Hippocampal formation (tissue), 2 donors: ENCODE measurements at places on chromosomes 12 and 14.

DNA sequence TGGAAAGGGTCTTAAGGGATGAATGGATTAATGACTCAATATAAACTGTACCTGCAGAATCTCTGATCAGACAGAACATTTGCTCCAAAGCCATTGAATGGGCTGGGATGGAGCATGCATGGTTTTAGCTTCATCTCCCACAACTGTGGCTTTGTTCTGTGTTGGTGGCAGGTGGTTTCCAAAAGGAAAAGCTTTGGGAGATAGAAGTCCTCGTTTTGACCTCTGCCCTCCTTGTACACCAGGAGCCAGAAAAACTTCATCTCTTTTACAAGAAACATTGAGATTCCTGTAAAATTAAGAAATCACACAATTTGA is 39.5 kb downstream of the GPR65 start:
- DNase-seq: no peak

GRCh38 chr12:124425667-124426066 is 130.8 kb downstream of the RFLNA start:
- DNase-seq: no peak

GRCh38 chr12:12008232-12008850 is 62.4 kb upstream of the BCL2L14 start:
- DNase-seq: no peak

DNA sequence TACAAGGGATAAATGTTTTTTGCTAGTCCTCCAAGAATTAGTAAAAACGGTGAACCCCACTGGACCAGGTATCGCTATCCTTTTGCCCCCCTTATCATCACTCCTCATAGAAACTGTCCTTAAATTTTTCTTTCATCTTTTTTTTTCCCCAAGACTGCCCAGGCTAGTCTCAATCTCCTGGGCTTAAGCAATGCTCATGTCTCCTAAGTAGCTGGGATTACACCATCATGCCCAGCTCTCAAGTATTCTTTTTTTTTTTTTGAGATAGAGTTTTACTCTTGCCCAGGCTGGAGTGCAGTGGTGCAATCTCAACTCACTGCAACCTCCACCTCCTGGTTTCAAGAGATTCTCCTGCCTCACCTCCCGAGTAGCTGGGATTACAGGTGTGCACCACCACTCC is 9.7 kb downstream of the IRF2BPL start:
- no peak for DNase-seq

- DNase-seq: no peak
Measured at GRCh38 chr14:103891667-103892215, 36.5 kb upstream of the TDRD9 start.

DNA sequence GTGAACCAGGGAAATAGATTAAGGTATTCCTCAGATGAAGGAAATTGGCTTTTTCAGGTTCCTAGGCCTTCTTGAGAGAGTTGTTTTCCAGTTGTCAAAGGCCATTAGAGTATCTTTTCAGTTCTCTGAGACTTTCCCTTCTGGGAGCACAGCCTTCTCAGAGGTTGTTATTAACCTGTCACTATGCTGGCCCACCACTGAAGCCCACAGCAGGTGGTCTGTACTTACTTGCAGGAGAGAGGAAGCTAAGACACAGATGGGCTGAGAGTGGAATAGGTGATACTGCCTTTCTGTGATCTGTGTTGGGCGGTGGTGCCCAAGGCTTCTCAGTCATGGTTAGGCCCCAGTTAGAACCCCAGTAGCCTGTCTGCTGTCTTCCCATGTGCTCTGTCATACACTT is 22.8 kb upstream of the GALNT16 start:
- DNase-seq: no peak

- no peak for DNase-seq
Measured at GRCh38 chr12:109462868-109463692, 14.0 kb downstream of the KCTD10 start.

DNA sequence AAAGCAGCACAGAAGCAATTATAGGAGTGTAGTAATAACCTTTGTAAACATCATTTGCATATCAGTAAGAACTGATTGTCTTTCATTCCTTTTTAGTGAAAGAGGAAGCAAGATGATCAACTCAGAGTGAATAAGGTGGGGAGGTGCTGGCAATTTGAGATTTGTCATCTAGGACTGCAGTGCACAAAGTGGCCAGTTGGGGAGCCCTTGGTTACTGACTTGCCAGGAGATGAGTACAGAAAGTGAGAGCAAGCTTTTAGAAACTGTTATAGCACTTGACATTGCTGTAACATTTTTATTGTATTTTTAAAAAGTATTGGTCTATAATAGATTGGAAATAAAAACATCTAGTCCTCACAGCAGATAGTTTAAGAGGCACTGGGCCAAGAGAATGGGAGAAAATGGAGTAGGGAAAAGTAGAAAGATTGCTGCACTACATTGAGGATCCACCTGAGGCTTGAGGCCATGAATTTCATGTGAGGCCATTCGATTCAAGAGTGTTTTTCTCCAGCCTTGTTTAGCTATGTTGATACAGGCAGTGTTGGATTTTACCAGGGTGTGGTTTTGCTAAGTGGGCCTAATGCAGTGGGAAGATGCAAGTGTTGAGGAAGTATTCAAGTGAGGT is 98.2 kb downstream of the SNAPC1 start:
- no peak for DNase-seq

GRCh38 chr14:23632461-23633159 is 3.6 kb upstream of the DHRS2 start:
- DNase-seq: no peak

- DNase-seq: no peak
Measured at GRCh38 chr12:105453316-105453715, 122.8 kb downstream of the C12orf75 start.

DNA sequence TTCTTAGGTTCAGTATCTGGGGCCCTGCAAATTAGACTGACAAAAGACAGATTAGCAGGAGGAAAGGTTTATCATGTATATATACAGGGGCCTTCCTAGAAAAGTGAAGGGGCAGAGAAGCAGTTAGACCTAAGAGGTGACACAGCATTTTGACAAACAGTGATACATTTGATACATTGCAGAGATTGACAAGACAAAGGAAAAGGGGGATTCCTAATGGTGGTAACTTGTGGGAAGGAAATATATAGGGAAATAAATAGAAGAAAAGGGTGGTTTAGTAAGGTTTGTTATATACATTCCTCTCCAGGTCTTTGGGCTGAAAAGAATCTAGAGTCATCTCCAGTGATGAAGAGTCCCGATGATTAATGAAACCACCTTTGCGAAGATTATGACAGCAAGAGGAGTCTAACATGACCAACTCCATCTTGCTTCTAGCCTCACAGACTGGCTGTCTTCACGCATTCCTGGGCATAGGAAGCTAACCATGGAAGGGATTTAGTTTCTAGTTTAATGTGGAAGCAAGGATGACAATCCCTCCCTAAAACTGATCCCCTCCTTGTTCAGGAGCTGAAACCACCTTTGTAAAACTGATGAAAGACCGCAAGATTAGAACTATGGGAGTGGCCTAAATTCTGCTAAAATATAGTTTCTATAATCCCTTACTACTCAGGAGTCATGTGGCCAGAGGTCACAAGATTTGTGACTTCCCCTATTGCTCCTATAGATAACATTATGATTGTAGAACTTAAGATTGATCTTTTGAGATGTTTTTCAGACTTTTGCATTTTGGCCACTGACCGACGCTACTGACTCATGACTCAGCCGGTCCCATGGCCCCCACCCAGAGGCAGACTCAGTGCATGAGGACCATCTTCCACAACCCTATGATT is 31.1 kb upstream of the CPM start:
- DNase-seq: no peak

- DNase-seq: no peak
Measured at GRCh38 chr14:100895411-100895810, 8.1 kb downstream of the RTL1 start.

DNA sequence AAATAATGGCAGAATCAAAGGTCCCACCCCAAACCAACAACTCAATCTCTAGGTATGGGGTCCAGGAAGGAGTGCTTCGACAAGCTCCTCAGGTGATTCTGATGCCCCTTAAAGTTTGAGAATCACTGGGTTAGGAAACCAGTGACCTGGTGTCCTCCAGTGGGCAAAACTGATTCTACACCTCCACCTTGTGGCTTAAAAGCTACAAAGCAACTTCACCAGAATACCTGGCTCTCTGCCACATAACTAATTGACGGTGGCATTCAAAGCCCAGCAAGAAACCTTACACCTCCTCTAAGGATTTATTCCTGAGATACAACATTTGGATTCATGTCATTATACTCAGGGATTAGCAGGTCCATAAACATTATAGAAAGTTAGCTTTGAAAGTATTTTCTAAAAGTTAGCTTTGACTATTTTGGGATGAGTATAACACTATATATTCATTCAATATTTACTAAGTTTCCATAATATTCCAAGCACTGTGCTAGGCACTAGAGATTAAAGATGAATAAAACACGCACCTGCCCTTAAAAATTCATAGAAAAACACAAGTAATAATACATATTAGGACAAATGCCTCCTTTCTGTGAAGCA is 45.4 kb downstream of the DCAF5 start:
- DNase-seq: no peak

DNA sequence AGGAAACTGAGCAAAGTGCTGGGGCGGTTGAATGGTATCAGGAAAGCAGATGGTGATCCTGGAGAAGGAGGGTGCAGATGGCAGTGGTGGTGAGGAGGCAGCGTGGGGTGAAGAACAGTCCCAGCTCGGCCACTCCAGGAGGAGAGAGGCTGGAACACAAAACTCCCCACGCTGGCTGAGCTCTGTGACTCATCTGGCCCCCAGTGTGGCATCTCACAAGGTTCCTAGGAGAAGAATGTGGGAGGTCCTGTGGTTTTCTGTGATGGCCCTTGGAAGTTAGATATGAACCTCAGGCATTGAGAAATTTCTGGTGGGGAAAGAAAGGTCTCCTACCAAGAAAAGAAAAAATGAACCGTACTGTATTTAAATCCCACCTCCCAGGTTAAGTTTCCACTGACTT is 8.0 kb upstream of the NRXN3 start:
- no peak for DNase-seq

GRCh38 chr12:95528431-95528830 is 22.8 kb downstream of the USP44 start:
- DNase-seq: no peak

GRCh38 chr12:42282294-42282693 is 43.6 kb downstream of the ZCRB1 start:
- DNase-seq: no peak

GRCh38 chr12:93043192-93043876 is 114.2 kb upstream of the EEA1 start:
- DNase-seq: no peak

DNA sequence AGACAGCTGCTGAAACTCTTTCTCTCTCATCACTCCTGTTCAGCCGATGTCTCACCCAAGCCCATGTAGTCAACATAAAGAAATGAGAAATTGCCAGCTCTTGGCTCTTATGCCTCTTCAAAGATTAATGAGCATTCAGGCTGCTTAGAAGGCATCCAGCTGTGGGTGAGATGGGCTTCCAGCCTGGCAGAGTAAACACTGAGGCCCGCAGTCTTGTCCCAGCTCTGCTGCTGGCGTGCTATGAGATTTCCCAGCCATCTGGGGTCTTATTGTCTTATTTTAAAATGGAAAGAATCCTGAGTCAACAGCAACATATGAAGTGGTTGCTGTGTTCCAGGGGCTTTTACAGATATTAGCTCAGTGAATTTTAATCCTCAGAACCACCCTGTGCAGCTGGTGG is 12.6 kb downstream of the RXYLT1 start:
- DNase-seq: no peak

- DNase-seq: no peak
Measured at GRCh38 chr12:64792128-64792527, 32.3 kb upstream of the TBC1D30 start.

GRCh38 chr12:66976526-66976925 is 292.6 kb upstream of the CAND1 start:
- no peak for DNase-seq
